AG10803 (cell line): ENCODE measurements at places on chromosomes 1 and 21.

GRCh38 chr1:228061411-228062084 lies 21.0 kb upstream of the ARF1 start:
- DNase-seq = no peak

DNA sequence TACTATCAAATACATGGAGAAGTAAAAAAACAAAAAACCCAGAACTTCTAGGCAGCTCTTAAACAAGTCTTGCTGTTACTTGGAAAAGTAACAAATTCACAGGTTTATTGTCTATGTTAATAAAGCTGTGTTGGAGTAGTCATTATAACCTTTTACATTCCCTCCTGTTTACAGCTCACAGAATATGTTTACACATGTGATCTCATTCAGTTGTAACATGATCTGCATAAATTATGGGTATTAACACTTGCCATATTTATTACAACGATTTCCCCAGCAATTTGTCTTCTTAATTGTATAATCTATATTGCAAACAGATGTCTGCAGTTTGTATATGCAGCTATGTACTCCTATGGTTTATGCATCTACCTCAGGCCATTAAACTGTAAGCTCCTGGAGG lies 28.6 kb downstream of the ERG start:
- DNase-seq = no peak

DNA sequence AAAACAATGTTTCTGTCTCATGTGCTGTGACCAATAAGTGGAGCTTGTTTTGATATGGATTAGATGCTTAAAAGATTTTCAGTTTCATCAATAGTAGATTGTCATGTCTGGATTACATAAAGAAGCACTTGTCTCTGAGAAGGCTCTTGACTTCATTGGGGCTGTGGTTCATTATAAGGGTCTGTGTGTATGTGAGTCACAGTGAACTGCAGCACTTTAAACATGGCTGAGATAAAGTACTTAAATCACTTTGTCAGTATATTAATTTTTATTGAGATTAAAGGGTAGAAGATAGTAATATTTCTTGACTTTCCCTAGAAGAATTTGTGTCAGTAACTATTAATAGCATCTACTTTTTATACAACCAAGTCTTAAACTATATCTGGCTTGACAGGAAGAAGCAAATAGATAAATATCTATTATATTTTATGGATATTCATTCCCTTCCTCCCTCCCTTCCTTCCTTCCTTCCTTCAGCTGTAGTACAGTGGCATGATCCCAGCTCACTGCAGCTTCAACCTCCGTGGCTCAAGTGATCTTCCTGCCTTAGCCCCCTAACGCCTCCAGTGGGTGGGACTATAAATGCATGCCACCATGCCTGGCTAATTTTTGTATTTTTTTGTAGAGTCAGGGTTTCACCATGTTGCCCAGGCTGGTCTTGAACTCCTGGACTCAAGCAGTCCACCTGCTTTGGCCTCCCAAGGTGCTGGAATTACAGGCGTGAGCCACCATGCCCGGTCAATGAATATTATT lies 48.8 kb downstream of the ZFYVE9 start:
- DNase-seq = no peak

DNA sequence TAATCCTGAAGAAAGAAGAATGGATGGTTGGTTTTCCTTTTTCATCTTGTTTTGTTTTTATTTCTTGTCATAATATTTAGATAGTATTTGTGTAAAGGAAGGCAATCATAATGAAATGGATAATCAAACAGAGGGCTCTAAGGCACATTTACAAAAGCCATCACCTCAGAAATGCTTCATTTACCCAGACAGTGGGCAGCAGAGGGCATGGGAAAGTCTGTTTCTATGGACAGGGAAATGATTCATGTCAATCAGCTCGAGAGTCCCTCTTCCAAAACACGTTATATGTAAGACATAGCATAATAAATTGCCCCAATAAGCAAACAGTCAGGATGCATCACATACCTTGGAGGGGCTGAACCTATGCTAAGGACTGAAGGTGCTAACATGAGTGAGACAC lies 426.1 kb downstream of the PLPP3 start:
- no peak for DNase-seq

GRCh38 chr1:247357052-247357780 lies 25.5 kb upstream of the ZNF496 start:
- no peak for DNase-seq

GRCh38 chr1:223123011-223123610 lies 19.9 kb downstream of the TLR5 start:
- DNase-seq = no peak

DNA sequence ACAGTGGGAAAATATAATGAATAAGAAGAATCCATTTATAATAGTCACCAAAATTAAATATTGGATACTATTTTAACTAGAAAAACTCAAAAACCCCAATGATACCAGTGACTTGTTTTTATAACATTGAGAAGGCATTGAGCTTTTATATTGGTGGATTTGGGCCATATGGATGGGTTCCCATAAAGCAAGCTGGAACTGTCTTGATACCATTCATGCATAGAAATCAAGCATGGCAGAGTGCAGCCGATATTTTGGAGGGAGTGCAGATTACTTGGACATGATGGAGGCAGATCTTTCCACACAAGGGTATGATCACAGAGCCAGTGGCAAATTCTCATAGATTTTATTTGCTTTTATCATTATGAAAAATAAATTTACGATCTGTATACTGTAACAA lies 3.8 kb upstream of the RWDD3 start:
- DNase-seq = no peak

GRCh38 chr21:41359286-41359685 lies 2.5 kb upstream of the MX2 start:
- no peak for DNase-seq

- DNase-seq = no peak
Observed at GRCh38 chr1:10696977-10697376, 99.5 kb downstream of the CASZ1 start.

DNA sequence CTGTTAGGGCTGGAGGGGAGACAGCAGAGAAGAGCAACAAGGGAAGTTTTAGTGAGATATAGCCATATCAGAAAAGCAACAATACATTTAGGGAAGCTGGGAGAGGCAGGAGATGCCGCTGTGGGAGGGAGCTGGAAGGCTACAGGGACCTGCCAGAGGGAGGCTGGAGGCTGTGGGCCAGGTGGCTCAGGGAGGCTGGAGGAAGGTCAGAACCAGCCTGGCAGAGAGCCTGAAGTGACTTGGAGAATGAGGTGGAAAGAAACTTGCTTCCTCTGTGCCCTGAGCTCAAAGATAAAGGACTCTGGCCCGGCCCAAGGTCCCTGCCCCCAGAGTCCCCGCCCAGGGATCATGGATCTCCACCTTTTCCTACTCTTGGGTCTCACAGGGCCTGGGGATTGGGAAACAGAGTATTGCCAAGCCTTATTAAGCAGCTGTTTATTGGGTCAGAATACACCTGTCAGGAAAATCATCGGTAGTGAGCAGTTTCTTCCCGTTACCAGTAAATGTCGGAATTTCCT lies 85.9 kb downstream of the KIF26B start:
- DNase-seq = no peak

DNA sequence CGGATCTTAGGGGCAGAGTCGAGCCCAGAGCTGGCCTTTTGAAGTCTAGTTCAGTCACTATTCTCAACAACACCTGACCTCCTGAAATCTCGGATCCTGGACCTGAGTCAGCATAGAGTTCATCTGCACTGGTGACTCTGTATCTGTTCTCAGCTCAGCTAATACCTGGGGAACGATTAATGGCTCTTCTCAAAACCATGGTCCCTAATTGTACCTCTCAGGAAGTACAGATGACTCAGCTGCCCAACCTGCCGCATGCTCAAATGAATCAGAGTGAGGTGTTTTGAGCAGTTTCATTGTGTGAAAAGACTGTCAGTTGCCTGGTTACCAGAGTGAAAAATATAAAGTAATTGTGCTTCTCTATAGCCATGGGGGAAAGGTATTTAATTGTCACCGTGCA lies 89.2 kb downstream of the SLC35F3 start:
- DNase-seq = no peak

DNA sequence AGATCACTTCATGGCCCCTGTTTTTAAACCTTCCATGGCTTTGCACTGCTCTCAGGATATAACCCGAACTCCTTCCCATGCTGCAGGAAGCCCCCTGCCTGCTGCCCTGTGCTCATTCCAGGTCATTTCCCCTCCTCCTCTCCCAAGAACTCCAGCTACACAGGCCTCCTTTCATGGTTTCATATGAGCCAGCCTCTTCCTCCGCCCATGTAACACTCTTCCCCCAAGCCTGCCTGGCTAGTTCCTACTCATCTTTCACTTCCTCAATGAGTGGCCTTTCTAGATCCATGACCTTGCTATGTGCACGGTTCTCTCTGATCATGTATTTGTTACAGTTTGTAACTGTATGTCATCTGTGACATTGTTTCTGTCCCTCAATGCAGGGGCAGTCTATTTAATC lies 3.1 kb upstream of the NCF2 start:
- no peak for DNase-seq

- peak; percentile 41 for DNase-seq
Observed at GRCh38 chr1:159936273-159936904, 9.0 kb downstream of the IGSF9 start.

DNA sequence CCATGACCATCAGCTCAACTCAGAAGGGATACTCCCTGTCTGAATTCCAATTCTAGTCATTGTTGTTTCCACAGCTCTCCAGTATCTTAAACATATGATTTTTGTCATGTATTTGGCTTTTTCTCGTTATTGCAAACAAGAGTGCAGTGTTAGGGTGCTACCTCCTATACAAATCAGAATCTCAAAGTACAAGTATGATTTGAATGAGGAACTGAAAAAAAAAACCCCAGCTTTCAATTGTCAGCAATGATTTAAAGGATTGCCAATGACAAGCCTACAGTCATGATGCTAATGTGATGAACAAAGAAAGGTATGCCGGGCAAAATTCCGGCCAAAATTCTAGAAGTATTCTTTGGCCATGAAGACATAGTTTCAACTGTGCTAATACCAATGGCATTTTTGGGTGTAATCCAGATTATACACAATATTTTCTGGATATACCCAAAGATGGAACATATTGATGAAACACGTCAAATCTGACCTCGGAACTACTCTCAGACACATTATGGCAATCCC lies 14.9 kb downstream of the TMEM35B start:
- peak; percentile 25 for DNase-seq

DNA sequence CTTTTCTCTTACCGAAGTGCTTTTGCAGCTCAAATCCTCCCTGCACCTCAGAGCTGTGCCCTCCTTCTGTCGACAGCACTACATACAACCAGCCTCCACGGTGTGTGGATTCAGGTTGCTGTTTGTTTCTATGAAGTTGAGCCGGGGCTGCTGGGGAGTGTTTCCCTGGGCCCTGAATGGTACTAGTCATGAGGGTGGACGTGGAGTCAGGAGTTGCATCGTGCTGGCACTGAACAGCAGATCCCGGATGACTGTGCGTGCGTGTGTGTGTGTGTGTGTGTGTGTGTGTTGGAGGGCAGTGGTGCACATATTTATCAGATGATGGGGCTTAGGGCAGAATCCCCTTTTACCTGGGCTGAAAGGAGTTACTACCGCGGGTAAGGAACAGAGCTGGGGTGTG lies 47.0 kb downstream of the ACTL8 start:
- DNase-seq = peak; percentile 50

DNA sequence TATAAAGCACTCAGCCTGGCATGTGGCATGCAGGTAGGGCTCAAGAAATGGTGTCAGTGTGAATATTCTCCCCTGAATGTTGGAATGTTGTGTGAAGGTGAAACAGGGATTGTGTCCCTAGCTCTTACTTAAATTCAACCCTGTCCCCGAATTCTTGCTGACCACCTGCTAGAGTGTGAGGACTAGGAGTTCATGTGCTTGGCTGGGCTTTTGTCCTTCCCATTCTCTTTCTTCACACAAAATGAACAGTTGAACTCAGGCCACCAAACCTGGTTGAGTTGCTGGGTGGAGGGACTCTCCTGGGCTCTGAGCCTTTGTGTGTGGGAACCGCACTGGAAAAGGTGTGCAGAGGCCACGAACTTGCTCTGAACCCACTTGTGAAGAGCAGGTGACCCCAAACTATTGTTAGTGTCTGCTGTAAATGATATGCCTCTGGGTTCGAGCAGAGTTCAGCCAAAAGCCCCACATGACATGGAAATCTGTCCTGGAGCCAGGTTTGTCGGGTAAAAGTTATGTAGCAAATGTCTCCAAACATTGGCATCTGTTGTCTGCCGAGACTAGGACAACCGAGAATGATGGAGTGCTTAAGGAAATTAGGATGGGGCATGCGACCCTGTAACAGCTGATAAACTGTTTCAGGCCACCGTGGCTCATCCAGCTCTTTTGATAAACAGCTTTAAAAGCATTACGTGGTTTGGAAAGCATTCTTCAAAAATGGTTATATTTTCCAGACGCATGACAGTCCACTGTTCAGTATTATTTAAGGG lies 144.2 kb downstream of the DHRS3 start:
- peak; percentile 26 for DNase-seq

GRCh38 chr1:16116002-16116401 lies 39.9 kb downstream of the EPHA2 start:
- DNase-seq = no peak

DNA sequence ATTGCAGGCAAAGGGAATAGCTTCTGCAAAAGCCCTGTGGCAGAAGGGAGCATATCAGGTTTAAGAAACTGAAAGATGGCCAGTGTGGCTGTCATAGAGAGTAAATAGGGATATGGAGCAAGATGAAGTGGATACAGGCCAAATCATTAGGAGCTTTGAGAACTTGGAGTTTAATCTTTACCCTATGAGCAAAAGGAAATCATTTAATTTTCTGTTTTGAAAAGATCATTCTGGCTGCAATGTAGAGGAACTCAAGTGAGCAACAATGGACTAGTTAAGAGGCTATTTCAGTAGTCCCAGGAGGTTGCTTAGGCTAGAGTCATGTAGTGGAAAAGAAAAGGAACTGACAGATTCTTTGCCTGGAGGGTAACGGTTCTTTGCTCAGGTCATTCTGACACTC lies 47.2 kb downstream of the RAP1A start:
- peak; percentile 22 for DNase-seq

- peak; percentile 41 for DNase-seq
Observed at GRCh38 chr1:230167419-230167852, 100.4 kb downstream of the GALNT2 start.
